Caki2 (cell line): ENCODE measurements at places on chromosomes 7 and 10. TPM values are rescaled to one million over a fixed set of nuclear protein-coding genes. Genes with fewer than 3 reads are reported as not detected.

GRCh38 chr7:106285855-106286492 is 1.2 kb upstream of the NAMPT start:
- peak; percentile 14 for DNase-seq

DNA sequence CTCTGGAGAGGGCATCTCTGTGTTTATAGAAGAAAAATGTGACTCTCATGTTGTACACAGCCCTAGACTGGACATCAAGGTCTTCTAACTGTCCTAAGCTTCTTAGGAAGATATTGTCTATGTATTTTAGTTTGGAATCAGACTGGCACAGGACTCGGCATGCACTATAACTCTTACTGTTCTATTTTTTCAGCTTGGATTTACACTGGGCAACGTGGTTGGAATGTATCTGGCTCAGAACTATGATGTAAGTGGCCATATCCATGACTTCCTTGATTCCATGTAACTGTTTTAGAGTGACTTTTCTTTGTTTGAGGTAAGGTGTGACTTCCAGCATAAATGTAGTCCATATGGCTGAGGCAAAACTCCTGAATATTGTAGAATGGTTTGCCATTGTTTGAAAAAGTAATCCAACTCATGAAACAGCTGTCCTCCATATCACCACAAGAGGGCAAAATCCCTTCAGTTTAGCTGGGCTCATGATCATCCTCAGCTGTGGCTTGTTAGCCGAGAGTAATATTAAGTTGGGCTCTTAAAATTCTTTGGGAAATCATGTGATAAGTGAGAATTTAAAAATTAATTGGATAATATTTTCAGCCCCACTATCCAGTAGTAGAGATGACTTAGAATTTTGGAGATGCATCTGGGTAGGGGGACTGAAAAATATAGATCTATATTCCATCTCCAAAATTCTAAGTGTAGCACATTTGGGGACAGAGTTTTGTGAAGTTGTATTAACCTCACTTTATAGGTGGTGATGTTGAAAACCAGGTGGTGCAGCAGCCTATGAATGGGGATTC is 10.4 kb downstream of the STMP1 start:
- DNase-seq: peak; percentile 30

GRCh38 chr7:37549076-37549931 is 100.6 kb upstream of the ELMO1 start:
- DNase-seq: no peak

DNA sequence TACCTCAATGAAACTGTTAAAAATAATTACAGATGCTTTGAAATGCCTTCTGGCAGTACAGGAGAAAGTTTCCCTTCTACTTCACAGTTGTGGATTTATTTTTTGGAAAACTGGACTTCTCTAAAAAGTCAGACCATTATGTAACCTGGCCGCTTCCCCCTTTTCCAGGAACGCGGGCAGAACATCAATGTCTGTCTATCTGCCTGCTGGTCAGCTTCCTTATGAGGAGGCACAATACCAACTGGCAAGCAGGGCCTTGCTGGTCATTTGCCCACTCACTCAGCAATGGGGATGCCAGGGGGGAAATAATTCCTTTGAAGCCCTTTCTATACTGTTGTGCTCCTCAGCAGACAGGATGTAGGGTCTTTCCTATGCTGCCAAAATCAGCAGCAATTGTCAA is 22.5 kb upstream of the ADRB1 start:
- no peak for DNase-seq

DNA sequence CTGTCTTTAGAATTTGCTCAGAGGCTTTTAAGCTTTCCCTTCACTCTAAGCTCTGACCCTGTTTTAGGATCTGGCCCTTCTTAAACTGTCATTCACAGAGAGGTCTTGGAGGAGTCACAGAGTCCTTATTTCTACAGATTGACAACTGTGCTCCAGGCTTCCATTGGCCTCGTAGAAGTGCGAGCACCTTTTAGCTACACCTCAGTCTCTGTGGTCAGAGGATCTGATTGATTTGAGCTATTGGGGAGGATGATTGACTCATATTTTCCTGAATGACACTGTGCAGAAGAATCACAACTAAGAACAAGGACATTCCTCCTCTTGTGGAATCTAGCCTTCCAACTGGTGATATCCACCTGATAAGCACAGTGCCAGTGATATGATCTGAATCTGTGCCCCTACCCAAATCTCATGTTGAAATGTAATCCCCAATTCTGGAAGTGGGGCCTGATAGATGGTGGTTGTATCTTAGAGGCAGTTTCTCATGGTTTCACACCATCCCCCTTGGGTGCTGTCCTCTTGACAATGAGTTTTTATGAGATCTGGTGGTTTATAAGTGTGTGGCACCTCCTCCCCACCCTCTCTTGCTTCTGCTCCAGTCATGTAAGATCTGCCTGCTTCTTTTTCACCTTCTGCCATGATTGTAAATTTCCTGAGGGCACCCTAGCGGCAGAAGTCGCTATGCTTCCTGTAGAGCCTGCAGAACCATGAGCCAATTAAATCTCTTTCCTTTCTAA is 3.2 kb downstream of the CYP3A7 start:
- DNase-seq: no peak

- no peak for DNase-seq
These were observed 14.7 kb downstream of the TPST1 start for GRCh38 chr7:66219805-66220204.

Gene CALCR
- 0.14 and 0.57 TPM in 2 replicates for total RNA-seq

GRCh38 chr10:22958338-22958737 is 30.5 kb downstream of the ARMC3 start:
- DNase-seq: no peak

GRCh38 chr7:133755901-133756300 is 371.2 kb upstream of the LRGUK start:
- no peak for DNase-seq

GRCh38 chr7:74325210-74325565 is 36.0 kb downstream of the CLIP2 start:
- no peak for DNase-seq

Gene AGMO
- total RNA-seq: 0.84 and 1.3 TPM in 2 replicates

- DNase-seq: no peak
These were observed 24.2 kb downstream of the TRIM8 start for GRCh38 chr10:102668326-102669107.

Gene TMEM178B
- total RNA-seq: 9.5 and 15.9 TPM in 2 replicates

- DNase-seq: no peak
These were observed 34.0 kb upstream of the INSIG1 start for GRCh38 chr7:155263581-155264143.

Gene C1QL3
- total RNA-seq: not detected in 2 replicates

DNA sequence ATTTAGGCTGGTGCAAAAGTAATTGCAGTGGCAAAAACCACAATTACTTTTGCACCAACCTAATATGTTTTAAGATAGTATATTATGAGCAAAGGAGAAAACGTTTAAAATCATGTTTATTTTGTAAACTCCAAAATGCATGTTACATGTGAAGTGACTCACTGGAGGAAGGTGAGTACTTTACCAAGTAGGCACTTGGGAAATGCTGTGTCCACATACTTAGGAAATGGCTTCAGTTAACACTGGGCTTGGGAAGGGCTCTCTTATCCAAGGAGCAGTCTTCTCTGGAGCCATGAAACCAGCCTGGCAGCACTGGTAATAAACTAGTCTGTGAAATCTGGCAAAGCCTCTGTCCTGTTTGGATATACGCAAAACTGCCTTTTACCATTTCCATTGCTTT is 4.4 kb downstream of the RPS24 start:
- no peak for DNase-seq

GRCh38 chr10:132859084-132859855 is 73.3 kb upstream of the NKX6-2 start:
- no peak for DNase-seq

DNA sequence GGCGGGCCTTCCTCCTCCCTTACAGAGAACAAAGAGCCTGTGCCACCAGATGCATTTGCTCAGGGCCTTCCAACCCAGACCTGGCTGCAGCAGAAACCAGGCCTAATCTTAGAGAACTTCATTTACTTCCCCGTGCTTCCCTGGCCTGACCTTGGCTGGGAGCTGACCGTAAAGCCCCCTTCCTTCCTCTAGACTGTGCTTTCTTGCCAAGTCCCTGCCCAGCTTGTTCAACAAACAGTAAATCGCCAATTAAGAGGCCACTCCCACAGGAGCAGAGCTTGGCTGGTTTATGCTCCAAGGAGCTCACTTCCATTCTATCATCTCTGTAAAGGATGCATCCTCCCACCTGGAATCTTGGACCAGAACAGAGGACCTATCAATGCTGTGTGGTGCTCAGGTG is 110.9 kb downstream of the COL13A1 start:
- DNase-seq: no peak

DNA sequence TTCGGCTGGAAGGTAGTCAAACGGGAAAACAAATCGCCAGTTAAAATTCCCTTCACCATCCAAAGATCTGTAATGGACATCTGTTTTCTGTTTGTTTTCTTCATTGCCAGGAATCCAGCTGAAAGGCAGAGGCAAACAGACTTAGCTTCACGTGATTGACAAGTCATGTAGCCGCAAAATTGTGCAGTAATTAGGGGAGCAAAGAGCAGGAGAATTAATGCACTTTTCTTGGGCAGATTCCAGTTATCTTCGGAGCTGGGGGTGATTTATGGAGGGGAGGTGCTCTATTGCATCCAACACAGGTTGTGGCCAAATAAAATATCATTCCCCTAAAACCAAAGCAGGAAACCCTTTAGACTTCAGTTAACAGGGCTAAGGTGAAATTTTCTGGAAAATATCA is 162.2 kb downstream of the MYOF start:
- no peak for DNase-seq

GRCh38 chr10:71312811-71313789 is 6.0 kb upstream of the SLC29A3 start:
- no peak for DNase-seq

DNA sequence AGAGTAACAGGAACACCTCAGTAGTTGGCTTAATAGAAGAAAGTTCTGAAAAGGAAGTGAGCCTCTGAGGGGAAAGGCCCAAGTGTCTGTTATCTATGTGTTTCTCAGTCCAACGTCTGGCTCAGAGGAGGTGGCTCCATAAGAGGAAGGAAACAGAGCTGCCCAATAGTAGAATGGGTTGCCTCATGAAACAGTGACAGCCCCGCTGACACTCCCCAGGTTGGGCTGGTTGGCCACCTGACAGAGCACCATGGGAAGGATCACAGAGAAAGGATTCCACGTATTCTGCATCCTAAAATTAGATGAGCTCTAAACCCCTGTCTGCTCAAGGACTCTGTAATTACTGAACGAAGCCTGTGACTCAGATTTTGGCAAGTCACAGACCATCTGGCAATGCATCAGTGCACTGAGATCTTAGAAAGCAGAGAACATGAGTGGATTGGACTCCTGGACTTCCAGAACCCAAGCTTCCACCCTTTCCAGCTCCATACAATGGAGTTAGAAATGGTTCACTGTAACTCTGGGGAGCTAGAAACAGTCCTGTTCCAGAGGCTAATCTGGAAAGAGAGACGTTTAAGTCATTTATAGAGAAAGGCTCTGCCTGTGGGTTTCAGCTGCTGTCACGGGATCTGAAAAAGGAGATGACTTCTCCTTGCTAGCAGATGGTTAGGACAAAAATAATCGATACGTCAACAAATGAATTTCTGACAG is 2.9 kb downstream of the PKD2L1 start:
- no peak for DNase-seq

Gene PTF1A
- not detected in 2 replicates for total RNA-seq

GRCh38 chr10:44465401-44466115 is 80.7 kb upstream of the CXCL12 start:
- DNase-seq: no peak

Gene TRA2A
- total RNA-seq: 12.6 and 32.5 TPM in 2 replicates

DNA sequence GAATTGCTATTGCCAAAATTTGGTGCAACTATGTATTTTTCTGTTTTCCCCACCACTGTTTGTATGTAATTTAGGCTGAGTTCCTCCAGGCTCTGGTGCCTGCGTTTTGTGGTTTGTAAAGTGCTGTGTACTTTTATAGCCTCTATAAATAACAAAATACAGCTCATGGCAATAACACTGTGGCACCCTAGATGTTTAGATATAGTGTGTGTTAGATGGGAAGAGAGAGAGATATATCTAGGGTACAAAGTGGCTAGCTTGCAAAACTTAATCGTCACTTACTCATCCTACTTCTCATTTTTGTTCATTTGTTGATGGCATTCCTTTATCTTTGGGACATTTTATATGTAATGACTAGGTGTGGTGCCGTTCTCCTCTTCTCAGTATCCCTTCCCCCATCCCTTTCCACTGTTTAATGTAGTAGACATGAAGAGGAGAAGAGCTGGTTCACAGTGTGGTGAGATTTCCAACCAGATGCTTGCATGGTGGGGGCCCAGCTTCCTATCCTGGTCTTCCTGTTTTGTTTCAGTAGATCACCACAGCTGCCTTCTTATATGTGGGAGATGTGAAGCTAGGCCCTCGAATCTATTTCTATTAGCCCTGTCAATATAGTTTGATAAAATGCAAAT is 115.0 kb downstream of the SND1 start:
- DNase-seq: no peak

Gene RGS10
- 18.1 and 45.8 TPM in 2 replicates for total RNA-seq

Gene CACNA2D1
- total RNA-seq: 2.5 and 5.8 TPM in 2 replicates

Gene ABCB1
- total RNA-seq: 9.0 and 9.8 TPM in 2 replicates

DNA sequence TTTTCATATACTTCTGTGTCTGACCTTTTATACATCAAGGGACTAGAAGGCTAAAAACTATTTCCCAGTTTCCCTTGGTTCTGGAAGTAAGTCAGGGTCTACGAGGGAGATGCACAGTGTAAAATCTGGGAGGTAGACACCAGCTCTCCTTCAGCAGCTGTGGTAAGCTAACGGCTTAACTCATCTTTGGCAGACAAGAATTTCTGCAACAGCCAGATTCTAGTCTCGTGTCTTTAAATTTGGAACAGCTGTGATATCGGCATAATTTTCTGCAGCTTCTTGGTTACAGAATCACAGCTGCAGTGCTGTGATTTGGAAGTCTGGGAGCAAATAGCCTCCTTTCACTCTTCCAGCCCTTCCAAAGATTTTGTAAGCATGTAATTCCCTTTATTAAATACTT is 37.4 kb upstream of the ABCB4 start:
- DNase-seq: no peak

DNA sequence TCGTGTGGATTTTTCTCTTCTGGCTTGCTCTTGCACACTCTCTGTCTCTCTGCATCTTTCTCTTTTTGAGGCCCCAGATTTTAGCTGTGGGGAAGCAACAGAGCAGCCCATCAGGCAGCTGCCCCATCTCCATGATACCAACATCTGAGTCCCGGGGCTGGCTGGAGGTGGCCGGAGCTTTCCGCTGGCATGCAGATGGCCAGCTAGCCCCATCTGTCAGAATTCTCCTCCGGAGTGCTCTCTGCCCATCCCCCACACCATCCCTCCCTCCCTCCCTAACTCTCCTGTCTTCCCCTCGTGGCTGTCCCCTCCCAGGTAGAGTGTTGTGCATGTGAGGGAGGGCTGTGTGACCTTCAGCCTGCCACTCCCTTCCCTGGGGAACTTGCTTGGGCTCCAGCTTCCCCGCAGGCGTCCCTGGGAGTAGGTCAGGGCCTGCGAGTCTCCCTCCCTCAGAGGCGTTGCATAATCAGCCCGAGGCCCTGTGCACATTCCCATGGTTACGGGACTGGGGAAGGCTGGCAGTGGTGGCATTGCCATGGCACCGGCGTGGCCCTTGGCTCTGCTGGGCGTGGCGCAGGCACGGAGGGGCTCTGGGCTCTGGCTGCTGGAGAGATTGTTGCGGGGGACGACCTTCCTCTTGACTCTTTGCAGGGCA is 24.7 kb downstream of the GHRHR start:
- no peak for DNase-seq
